ENCODE measurements at places on chromosomes 13 and 19.

DNA sequence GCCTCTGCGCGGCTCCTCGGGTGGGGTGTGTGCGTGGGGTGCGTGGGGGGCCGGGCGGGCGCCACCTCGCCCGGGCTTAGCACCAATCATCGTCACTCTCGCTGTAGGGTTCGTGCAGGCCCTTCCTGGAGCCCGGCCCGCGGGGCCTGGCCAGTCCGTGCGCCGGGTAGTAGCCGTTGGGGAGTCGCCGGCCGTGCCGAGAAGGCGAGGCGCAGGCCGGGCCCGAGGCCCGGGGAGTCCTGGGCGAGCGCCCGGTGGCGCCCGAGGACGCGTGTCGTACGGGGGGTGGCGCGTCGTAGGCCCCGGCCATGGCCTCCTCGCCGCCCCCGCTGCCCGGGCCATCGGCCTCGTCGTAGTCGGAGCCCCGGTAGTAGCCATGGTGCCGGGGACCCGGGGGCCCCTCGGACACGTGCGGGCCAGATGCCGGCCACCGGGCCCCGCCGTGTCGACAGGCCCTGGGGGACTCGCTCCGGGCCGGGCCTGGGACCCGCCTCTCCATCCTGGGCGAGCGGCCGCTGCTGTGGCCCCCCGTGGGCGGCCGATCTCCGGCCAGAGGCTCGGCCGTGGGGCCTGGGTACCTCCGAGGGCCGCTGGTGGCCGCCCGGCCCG is 57.1 kb downstream of the IER2 start:
- DNase-seq, result no peak

DNA sequence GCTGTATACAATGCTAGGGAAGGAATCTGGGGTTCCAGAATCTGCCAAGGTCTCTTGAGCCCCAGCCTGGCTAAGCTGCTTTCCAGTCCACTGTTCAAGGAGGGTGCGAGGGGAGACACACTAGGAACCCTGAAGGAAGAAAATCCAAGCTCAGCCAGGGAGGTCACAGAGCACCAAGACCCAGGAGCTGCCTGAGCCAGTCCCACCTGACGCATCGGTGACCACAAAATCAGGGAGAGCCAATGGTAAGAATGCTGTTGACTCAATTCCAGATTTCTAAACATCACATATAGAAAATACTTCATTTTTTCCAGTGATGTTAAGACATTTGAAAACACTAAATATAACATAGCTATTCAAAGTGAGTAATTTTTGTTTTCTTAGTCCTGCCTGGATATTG is 50.1 kb downstream of the CEP89 start:
- no peak for DNase-seq

- no peak for DNase-seq
Measured at GRCh38 chr19:1364070-1364704, 19.5 kb upstream of the NDUFS7 start.

DNA sequence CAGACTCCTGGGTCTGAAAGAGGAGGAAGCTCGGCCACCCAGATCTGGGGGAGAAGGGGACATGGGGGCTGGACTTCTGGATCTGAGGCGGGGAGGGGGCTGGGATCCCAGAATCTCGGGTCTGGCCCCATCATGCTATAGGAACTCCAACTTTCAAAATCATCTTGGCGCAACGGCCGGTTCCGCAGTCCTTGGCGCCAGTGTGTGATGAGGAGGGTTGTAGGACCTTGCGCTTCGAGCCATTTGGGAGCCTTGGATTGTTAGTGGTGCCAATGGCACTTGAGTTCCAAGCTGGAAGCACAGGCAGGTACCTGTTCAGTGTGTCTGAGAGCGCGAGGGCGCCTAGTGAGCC is 324 bp downstream of the RUVBL2 start:
- DNase-seq, result no peak

DNA sequence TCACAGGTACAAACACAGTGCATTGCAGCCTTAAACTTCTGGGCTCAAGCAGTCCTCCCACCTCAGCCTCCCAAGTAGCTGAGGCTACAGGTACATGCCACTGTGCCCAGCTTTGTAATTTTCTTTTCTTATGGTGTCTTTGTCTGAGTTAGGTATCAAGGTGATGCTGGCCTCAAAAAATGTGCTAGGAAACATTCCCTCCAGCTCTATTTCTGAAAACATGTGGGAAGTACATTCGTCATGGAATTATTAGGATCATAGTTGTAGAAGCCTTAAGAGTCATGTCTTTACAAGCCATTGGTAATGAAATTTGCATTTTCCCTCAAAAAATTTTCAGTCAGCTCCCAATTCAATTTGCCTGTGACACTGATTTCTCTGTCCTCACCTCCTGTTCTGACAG is 231.6 kb downstream of the DCT start:
- DNase-seq, result no peak

DNA sequence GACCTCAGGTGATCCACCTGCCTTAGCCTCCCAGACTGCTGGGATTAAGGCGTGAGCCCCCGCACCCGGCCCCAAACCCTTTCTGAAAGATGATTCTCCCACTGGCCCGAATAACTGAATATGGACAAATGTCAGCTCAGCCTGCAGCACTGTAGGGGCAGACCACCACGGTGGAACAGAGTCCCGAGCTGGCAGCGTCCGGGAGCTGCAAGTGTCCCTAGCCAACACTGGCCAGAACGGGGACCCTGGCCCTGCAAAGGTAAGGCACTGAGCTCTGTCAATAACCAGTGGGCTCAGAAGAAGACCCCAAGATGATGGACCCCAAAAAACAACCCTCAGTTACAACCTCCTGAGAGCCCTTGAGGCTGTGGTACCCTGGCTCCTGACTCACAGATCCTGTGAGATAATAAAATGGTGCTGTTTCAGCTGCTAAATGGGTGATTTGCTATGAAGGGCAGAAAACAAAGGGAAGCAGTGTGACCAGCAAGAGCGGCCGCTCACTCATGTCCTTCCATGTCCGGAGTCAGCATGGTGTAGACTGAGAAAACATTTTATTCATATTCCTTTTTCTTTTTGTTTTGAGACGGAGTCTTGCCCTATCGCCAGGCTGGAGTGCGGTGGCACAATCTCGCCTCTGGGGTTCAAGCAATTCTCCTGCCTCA is 1.6 kb downstream of the LSM7 start:
- DNase-seq, result no peak

DNA sequence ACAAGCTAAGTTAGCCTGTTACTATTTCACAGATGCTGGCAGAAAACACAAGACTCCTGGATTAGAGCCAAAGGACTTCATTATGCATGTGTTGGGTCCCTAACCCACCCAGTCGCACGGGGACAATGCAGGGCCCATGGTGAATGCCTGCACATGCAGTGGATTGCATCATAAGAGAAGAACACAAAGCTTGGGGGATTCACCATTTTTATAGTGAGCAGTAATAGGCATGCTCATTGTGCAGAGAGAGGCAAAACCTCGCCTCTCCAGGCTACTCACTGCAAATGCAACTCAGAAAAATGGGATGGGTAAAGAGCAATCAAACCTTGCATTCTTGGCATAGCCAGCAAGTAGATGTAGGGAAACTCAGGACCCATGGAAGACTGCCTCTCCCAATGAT is 115.8 kb downstream of the DIAPH3 start:
- no peak for DNase-seq

- no peak for DNase-seq
Measured at GRCh38 chr19:38191747-38192146, 32.3 kb downstream of the DPF1 start.

- DNase-seq, result no peak
Measured at GRCh38 chr13:76720821-76721220, 165.4 kb downstream of the KCTD12 start.

DNA sequence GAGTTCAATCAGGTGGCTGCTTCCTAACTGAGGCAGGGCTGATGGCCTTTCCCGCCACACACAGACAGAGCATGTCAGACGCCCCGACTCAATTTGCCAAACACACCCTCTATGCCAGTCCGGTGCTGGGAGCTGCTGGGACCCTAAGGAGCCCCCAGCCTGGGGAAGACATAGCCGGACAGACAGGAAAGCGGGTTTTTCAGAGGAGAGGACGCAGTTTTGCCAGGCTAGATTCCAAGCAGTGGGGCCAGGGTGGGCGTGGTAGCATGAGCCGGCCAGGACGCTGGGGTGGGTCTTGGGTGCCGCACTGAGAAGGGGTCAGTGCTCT is 19.8 kb downstream of the MAST3 start:
- no peak for DNase-seq

DNA sequence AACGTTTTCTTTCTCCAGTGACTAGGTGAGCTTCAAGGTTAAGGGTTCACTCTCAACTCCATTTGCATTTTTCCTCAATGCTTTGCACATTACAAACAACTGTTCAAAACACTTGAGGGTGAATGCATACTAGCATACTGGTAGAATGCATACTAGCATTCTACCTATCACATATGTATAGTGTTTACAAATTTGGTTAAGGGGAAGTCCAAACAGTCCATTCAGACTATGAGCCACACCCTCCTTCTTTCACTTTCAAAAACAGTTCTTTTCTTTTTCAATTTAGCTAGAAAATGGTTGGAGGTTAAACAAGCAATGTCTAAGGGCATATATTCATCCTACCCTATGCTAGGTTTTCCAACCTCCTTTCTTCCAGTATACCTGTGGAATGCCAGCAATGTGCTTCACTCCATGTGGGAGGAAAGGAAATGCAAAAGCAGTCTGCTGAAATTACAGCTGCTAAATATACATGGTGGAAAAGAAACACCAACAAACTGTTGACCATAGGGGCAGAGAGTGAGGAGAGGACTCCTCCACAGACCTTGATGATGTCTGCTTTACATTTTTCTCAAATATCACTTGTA is 102.6 kb downstream of the DOCK9 start:
- DNase-seq, result no peak

DNA sequence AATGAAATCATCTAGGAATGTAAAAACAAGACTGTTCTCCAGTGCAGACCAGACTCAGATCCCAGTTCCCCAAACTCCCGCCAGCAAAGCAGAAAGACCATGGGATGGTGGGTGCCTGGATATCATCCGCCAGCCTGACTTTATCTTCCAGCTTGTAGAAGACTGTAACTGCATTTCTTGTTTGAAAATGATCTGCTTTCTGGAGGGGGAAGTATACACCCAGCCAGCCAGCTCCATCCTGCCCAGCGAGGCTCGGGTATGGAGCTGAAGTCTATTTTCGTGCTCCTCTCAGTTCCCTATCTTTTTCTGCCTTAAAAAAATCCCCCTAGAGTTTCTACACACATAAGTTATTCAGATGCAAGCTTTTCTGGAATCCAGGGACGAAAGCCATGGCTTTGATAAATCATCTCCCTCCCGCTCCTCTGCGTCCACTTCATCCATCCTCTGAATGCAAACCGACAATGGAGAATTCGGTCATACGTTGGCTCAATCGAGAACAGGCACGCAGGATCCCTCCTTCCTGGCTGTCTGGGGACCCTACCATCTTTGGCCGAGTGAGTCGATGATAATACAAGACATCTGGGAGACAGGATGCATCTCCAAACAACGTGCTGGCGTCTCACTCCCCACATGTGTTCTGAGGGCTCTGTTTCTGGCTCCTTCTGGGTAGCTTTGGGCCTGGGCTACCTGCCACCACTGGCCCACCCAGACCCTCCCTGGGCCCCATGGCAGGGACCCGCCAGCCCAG is 31.2 kb downstream of the CEBPG start:
- DNase-seq, result no peak

GRCh38 chr13:77515785-77516184 is 19.7 kb upstream of the SCEL start:
- DNase-seq, result no peak

- no peak for DNase-seq
Measured at GRCh38 chr19:3338541-3339181, 27.7 kb upstream of the NFIC start.

DNA sequence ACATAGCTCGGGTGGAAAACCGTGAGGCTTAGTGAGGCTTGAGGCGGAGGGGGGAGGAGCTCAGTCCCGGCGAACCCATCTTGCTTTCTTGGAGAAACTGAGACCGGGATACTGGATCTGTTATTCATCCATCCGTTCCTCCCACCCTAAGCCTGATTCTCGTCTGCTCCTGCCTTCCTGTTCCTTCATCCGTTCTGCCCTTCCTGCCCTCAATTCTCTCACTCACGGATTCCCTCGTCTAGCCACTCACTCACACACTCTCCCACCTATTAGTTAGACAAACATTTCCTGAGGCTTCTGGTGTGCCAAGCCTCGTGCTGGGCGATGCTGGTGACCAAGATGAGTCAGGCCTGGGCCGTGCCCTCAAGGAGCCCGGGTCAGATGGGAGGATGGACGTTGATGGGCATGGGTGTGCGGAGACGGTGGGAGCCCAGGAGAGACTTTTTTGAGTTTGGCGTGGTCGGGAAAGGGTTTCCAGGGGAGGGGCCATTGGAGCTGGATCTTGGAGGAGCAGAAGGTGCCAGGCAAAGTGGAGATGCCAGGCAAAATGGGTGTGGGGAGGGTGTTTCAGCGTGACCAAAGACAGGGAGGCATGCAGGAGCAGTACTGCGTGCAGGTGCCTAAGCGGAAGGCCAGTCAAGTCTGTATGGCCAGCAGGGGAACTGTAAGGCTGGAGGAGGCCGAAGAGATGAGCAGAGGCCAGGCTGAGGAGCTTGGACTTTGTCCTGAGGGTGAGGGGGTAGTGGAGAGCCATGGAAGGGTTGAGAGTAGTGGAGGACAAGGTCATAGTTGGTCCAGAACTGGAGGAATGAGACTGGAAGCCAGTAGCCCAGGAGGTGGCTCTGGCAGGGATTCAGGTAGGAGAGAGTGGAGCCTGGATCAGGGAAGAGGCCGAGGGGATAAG is 7.4 kb upstream of the CNFN start:
- DNase-seq, result no peak

DNA sequence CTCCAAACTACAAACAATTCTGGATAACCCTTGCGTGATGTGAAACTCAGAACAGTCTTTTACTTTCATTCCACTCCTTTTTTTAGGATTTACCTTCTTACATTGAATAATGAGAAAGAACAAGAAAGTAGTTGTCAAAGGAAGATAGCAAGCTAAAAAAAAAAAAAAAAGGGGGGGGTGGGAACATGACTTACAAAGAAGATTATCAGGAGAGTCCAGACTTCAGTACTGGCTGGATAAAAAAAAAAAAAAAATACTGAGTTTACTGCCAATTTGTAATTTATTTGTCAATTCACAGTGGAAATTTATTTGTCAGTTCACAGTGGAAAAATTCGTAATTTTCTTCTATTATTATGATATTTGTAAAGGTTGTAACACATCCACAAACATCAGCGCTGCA is 792.4 kb upstream of the SLITRK5 start:
- DNase-seq, result no peak

DNA sequence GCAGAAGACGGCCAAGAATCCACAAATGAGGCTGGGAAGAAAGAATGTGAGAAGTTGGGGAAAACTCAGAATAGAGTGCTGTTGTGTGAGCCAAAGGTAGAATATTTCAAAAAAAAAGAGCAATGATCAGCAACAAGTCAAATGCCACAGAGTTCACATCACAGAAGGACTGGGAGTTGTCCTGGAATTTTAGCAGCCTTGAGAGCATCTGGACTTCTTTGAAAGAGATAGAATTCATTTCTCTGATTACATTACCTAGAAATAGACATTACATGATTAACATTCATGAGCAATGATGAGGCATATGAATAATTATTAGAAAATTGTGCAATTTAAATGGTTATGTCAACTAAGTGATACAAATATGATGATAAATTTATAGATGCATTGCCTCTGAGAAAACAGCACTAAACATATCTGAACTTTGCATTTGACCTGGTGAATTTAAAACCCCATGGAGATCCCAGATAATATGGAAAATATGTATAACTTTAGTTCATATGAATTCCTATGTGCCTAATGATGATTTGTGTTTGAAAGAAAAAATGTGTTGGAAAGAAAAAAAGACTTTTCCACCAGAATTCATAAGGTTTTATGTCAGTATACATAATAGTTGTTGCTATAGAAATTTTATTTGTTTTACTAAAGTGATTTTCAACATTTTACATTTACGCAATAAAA is 186.2 kb downstream of the POSTN start:
- DNase-seq, result no peak

- DNase-seq, result no peak
Measured at GRCh38 chr13:28744091-28744536, 25.3 kb upstream of the SLC46A3 start.

GRCh38 chr13:100484702-100485101 is 103.9 kb downstream of the GGACT start:
- DNase-seq, result no peak

Measured in vagina (tissue), 2 donors.